ENCODE measurements at places on chromosomes 4 and X.

DNA sequence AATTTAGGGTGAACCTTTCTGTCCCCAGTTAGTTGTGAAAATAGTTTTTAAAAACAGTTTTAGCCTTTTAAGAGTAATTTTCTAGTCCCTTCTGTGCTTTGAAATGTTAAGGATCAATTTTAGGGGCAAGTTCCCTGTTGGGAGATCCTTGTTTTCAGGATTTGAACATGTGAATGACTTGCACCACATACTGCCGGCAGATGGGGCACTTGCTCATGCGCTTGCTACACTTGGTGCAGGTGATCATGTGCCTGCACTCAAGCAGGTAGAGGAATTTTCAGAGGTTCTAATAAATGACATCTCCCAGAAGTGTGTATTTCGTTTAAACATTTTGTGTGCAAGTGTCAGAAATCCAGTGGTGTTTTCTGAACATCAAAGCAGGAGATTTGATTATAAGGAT is 195.9 kb downstream of the CHM start:
- DNase-seq: no peak

DNA sequence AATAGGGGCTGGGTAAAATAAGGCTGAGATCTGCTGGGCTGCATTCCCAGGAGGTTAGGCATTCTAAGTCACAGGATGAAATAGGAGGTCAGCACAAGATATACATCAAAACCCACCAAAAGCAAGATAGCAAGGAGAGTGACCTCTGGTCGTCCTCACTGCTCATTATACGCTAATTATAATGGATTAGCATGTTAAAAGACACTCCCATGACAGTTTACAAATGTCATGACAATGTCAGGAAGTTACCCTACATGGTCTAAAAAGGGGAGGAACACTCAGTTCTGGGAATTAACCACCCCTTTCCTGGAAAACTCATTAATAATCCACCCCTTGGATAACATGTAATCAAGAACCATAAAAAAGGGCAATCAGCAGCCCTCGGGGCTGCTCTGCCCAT is 403.6 kb downstream of the KCNIP4 start:
- DNase-seq: no peak

GRCh38 chrX:142001934-142002333 is 98.2 kb downstream of the MAGEC1 start:
- no peak for DNase-seq

DNA sequence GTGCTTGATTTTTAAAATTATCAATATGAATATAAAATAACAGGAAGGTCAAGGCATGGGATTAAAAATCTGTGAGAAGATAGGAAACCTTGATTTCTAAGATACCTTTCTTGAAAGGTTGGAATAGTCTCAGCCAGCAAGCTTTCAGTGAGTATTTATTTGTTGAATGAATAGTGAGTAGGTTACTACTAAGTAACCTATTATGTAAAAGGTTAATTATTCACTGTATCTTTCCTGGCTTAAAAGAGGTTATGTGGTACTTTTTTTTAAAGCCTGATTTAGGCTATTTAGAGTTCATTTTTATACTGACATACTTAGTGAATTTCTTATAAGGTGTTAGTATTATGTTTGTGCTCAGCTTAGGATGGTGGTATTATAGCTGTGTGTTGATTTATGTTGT is 123.5 kb downstream of the PTPN13 start:
- DNase-seq: no peak

GRCh38 chr4:37948542-37948941 is 11.7 kb upstream of the PTTG2 start:
- DNase-seq: no peak

GRCh38 chrX:113906168-113906567 is 677.7 kb upstream of the HTR2C start:
- DNase-seq: no peak

DNA sequence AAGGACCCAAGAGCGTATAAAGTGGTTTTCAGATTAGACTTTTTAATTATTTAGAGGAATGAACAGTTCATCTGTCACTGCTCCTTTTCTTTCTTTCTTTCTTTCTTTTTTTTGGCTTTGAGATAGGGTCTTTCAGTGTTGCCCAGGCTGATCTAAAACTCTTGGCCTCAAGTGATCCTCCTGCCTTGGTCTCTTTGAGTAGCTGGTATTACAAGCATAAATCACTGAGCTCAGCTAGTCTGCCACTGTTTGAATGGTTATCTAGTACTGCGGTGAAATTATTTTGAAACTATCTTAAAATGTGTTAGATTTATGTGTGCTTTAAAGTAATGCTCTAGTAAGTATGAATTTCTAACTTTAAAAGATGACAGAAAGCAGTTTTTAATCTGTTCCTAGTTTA is 6.5 kb upstream of the FRYL start:
- DNase-seq: no peak

GRCh38 chrX:86711531-86712180 is 563.4 kb downstream of the DACH2 start:
- DNase-seq: no peak

DNA sequence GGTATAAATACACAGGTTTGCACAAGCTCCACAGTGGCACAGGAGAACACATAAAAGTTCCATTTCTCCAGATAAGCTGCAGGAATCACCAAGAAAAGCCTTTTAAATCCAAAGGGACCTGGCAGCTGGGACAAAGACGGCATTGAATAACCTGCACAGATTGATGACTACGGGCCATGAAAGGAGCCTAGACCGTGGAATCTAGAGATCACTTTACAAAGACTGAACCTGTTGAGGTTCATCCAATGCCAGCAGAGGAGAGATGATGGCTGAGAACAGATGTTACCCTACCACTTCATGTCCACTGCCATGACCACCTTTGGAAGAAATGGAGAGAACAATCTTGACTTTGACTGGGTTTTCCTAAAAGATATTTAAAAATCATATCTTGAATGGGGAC is 88.7 kb downstream of the PRSS12 start:
- no peak for DNase-seq

DNA sequence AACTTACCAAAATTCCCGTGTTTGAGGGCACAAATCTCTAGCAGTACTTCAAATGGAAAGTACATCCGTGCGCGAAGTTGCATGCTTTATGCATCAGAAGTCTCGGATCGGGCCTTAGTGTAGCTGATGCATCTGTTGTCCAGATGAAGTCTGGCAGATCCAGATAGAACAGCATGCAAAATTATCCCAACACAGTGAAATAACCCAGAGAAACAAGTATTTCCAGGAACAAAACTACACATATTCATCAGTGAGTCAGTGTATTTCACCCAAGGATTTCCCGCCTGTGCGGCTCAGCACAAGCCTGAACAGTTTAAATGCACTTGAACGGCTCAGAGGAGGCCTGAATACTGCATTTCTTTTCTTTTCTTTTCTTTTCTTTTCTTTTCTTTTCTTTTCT is 27.4 kb upstream of the CLDN24 start:
- DNase-seq: no peak

DNA sequence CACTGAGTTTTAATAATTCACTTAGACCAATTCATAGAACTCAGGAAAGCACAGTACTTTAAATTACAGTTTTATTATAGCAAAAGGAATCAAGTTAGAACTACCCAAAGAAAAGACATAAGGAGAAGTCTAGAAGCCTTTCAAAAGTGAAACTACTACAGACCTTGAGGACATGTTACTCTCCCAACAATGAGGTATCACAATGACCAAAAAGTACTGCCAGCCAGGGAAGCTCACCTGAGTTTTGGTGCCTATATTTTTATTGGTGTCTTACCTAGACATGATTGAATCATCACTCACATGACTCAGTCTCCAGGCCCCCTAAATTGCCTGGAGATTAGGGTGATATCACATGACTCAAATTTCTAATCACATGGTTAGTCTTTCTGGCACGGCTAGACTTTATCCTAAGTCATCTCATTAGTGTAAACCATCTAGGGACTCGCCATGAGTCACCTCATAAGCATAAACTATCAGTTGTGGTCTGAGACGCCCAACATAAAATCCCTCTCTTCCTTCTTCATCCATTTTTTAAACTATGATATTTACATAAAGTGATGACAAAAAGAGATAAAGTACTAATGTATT is 372.3 kb downstream of the TMA16 start:
- DNase-seq: no peak

DNA sequence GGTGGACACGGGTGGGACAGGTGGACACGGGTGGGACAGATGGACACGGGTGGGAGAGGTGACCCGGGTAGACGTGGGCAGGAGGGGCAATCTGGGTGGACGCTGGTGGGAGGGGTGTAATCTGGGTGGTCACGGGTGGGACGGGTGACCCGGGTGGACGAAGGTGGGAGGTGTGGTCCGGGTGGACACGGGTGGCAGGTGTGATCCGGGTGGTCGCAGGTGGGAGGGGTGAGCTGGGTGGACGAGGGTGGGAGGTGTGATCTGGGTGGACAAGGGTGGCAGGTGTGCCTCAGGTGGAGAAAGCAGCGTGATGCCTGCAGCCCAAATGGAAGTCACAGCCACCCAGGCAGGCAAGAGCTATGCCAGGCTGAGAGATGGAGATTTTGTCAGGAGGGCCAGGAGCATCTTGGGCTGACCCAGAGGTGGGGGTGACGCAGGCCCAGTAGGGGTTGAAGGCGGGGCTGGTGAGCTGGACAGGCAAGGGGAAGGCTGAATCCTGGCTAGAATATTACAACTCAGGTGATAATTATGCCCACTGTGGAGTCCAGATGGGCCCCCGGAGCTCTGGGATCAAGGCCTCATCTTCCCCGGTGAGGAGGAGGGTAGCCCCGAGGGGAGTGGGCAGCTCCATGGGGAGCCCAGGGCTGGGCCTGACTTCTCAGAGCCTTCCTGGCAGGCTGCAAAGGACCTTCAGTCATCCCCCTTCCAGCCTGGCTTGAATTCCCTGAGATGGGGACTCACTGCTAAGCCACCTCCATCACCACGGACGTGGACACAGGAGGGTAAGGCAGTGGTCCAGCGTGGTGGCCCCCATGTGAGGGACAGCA is 100.0 kb downstream of the ADRA2C start:
- DNase-seq: no peak

DNA sequence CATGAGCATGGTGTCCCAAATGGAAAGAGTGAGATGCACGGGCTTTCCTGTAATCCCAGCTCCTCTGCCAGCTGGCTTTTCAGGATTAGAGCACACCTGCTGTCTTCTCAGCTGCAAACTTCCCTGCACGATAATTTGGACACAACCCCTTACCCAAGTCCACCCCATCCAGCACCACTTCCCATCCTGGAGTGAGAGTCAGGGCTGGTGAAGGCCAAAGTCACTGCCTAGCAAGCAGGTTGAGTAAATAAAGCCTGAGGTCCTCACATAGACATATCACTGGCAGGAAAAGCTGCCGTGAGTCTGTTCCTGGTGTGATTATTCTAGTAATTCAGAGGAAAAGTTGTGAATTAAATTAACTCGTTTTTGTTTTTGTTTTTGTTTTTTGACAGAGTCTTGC is 113.9 kb upstream of the MBNL3 start:
- no peak for DNase-seq

- DNase-seq: no peak
Observed at GRCh38 chr4:89316211-89316610, 8.6 kb upstream of the GPRIN3 start.

- no peak for DNase-seq
Observed at GRCh38 chr4:24040811-24041210, 151.0 kb upstream of the PPARGC1A start.

Measured in omental fat pad (tissue), 4 donors.